ENCODE measurements at places on chromosomes 5 and 9.
A peak's percentile ranks its signal among the peaks of the same experiment; 100 is the strongest.

DNA sequence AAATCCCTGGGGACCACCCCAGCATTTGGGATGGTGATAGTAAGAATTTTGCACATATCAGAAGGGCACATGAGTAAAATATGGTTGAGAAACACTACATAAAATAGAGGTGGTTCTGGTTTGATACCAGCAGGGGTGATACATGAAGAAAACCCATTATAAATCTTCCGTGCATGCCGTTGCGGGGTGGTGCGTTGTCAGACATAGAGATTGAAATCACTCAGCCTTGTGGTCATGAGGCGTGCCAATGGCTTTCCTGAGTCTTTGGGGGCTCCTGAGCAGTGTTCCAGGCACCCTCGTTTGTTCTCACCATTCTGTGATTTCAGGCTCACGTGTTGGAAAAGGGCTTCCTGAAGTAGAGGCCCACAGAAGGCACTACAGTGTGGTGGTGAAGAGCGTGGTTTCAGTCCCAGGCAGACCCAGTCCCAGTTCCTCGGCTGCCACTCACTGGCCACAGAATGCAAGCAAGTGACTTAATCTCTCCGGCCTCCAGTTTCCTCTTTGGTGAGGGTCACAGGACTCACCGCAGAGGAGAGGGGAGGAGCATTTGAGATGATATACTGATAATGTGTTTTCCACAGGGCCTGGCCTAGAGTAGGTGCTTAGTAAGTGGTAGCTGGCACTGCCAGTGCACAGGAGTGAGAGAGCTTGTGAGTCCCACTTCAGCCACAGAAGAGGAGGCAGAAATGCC, 20.5 kb upstream of the GLRX start:
- no peak for DNase-seq

- peak; percentile 62 for DNase-seq
Measured at GRCh38 chr5:135944967-135945560, 9.7 kb downstream of the LECT2 start.

GRCh38 chr5:147112899-147113298, 121.9 kb upstream of the STK32A start:
- no peak for DNase-seq

GRCh38 chr9:22424616-22425015, 22.0 kb upstream of the DMRTA1 start:
- no peak for DNase-seq

DNA sequence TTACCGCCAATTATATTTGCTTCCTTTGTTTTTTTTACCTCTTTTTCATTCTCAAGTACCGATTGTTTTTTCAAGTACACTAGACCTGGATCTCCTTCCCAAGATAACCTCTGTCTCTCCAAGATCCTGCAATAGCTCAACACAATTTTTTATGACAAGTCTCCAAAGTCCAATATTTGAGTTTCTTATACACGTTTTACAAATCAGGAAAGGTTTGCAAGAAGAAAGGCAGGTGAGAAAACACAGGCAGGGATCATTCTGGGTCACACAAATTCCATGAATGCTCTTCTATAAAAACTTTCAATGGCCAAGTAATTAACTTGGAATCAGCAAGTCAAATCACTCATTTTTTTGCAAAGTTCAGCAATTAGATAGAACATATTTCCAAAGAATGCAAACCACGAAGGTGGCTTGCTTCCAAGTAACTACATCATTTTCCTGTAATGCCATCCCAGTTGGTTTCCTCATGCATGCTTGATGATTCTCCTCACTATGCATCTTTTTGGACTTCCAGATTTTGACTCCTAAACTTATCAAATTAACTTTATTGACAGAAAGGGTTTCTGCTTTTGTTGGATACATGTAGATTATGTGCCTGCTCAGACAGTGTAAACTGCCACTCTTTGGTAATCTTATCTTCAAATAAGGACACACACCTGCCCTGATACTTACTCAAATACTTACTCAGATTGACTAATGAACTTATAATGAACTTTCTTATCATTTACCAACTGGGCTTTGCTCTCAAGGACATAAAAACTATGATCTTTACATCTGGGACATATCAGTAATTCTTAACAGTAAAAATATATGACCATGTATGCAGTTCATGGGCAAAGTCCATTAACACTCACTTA, 24.7 kb upstream of the IFNE start:
- no peak for DNase-seq

GRCh38 chr5:43312699-43313034, 545 bp downstream of the HMGCS1 start:
- DNase-seq, result no peak
